ENCODE measurements at places on chromosomes 5 and 9.

DNA sequence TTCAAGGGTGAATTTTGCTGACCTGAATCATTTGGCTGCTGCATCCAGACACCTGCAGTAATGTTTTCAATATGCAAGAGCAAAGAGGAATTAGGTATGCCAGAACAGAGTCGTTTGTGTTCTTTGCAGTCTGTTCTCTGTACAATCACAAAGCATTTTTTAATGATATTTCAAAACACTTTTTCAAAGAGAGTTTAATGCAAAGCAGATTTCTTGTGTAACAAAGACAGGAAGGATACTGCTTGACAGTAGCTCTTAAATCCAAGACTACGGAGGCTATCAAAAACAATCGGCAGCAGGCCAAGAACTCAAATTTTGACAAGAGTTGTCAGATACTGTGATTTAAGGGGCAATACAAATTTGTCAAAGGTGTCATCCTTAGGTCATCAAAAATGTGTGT, 341.9 kb downstream of the GADD45G start:
- DNase-seq = no peak

DNA sequence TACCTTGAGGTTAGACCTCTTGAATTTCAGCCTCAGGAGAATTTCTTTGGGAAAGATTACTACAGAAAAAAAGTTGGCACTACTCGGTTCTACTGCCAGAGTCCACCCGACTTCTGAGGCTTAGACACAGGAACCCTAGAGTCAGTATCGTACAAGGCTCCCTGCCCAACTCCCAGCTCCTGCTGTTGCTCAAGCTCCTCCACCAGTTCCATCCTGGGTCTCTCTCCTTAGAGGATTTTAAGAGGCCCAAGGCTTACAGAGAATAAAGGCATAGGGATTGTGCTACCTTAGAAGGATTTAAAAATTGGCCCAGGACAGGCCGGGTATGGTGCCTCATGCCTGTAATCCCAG, 29.0 kb upstream of the SSBP2 start:
- no peak for DNase-seq

DNA sequence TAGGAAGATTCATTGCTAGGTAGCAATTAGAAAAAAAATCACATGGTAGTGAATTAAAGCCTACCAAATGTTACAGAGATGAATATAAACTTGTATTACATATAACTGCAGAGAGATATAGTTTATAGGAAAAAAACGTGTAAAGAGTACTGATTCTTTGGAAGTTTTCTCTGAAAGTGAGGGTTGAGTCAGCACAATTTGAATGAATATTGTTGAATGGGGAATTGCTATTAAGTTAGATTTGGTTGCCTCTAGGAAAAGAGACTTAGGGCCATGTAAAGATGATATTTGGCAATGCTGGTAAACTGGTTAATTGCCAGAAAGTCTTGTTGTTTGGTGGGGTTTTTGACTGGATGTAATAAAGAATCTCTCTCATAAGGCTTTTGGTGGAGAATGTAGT, 37.2 kb upstream of the TAL2 start:
- no peak for DNase-seq

DNA sequence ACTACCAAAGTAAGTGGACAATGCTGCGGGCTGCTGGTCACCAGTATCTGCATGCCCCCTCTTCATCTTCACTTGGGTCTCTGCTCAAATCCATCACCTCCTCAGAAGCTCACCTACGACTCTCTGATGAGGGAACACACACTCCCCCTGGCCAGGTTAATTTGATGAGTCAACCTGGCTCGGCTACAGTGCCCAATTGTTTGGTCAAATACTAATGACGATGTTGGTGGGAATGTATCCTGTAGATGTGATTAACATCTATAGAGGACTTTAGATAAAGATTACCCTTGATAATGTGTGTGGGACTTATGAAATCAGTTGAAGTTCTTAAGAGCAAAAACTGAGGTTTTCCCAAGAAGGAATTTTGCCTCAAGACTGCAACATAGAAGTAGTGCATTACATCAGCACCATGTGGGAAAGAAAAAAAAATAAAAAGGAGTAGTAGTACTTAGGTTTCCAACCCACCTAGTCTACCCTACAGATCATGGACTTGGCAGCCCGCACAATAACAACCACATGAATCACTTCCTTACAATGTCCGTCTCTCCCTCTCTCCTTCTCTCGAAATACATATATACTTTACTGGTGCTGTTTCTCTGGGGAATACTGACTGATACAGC, 467.3 kb downstream of the DNAH5 start:
- DNase-seq = no peak

- DNase-seq = no peak
These were observed 233.1 kb downstream of the MAST4 start for GRCh38 chr5:66829358-66829674.

DNA sequence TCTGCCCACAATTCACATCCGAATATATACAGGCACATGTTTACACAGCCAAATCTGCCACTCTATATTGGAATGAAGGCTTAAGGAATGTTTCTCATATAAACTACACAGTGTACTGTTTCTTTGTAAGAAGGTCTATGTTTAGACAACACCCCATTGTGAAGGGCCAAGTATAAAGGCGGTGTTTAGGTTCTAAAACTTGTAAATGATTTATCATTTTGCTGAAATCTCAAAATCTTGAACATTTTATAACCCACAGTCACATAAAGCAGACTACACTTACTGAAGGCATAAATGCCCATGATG, 94.0 kb downstream of the ZNF608 start:
- no peak for DNase-seq

DNA sequence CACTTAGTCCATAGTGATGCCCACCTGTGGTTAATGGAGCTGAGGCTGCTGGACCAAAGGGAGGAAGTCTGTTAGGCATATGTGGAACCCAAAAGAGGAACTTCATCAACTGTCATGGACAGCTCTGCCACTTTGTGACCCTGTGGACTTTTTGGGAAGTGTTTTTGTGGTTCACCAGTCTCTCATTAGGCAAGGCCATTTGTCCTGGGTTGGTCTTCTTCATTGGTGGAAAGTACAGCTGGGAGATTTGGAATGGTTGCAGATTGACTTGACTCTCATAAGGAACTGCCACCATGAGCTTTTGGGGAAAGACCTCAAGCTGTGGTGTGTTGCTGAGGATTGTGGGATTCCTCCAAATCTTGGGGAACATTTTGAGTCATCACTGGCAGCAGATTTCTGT, 31.9 kb upstream of the IL12B start:
- no peak for DNase-seq

DNA sequence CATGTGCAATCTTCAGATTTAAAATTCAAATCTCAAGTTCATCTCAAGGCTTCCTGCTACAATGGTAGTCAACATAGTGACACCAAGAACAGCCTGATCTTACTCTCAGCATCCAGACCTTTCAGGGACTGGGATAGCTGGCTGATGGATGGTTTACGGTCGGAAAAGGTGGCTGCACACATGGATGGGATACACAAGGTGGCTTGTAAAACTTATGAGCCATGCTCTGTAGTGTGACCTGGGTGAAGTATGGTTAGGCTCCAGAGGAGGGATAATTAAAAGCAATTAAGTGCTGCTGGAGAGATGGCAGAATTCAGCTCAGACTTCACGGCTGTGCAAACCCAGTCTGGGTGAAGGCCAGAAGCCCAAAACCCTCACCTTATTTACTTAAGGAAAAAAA, 379.5 kb downstream of the NFIB start:
- no peak for DNase-seq

All from activated CD4-positive, alpha-beta T cell treated with anti-CD3 and anti-CD28 coated beads, Interleukin-2, amount 50 U/mL, for 24 hours (primary cell).